NB4 (cell line): ENCODE measurements at places on chromosomes 6 and 20.

DNA sequence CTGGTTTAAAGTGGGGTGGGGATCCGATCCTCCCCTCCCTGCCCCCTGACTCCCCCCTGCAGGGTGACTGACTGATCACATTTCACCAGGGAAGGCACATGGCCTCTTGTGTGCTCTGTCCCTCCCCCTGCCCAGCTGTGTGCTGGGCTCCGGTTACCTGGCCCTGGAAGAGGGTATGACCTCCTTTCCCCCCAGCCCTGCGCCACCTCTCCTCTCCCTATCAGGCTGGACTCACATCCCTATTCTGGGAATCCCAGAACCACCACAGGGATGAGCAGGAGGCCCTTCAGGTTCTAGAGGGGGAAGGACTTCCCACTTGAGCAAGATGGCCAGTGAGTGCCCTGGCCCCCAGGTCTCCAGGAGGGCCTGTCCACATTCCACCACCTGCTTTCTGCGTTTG lies 2.1 kb upstream of the IP6K3 start:
- DNase-seq = no peak

GRCh38 chr6:68740828-68741500 lies 105.9 kb downstream of the ADGRB3 start:
- DNase-seq = peak; percentile 25

GRCh38 chr20:4809707-4810106 lies 88.0 kb downstream of the PRND start:
- no peak for DNase-seq

DNA sequence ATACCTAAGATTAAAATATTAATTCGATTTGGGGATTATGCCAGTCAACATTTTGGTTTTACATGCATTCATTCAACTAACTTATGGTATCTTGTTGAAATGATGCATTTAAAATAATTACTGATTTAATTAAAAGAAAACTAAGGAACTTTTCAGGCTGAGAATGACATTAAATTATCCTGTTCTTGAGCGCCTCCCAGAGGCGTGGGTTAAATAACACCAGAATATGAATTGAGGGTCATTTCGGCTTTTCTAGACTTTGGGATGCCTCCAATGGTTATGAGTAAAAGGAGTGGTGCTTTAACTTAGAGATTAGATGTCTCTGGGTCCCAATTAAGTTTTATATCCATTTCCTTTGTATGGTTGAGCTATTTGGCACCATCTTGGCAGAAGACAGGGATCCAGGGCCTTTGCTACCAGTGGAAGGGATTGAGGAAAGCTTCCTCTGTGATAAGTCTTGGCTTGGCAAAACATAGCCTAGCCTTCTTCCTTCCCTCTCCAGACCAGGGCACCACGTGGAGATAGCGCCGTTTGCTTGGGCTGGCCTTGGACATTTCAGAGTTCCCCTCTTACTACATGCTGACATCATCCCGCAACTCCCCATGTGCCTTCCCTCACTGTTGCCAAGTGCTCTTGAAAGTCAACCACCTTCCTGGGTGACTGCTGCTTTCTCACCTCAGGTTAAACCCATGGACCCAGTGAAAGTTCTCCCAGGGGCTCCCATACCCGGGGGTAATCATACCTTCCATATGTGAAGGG lies 28.7 kb downstream of the GNAS start:
- DNase-seq = peak; percentile 30

- no peak for DNase-seq
Measured at GRCh38 chr6:90098627-90099026, 198.0 kb downstream of the BACH2 start.

DNA sequence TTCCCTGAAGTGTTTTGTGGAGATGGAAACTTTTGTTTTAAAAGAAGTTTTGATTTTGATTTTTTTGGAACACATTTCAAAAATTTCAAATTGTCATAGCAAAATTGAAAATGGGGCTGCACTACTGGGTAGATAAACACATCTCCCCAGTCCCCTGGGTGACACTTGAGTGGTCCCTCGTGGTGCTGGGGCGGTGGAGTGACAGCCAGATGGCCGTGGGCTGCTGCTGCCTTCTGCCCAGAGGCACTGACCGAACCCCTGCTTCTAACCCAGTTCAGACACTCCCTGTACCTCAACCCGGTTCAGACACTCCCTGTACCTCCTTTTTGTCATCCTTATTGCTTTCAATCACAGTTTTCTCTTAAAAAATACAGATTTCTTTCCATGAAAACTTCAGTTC lies 69.9 kb upstream of the SYNJ2 start:
- DNase-seq = no peak

DNA sequence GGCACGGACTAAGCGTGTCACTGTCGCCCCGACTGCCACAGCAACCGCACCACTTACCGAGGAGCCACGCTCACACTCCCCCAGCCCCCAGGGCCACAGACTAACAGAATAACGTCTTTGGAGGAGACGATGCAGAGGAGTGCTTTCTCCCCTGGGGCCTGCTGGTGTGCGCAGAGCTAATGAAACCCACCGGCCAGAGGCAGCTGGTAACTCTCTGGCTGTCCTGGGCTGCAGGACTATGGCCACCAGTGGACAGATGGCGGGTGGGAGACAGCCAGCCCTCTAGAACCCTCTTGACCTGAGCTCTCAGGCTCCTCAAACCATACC lies 228.0 kb downstream of the DLL1 start:
- no peak for DNase-seq

DNA sequence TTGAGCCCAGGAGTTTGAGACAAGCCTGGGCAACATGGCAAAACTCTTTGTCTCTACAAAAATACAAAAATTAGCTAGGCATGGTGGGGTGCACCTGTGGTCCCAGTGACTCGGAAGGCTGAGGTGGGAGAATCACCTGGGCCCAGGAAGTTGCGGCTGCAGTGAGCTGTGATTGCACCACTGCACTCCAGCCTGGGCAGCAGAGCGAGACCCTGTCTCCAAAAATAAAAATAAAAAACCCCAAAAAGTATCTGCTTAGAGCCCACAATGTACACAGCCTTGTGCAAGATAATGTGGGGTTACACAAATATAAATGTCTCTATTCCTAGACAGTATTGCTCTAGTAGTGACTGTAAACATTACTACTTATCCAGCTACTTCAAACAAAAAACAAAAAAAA lies 5.9 kb downstream of the ESF1 start:
- no peak for DNase-seq

GRCh38 chr6:79628466-79629288 lies 2.5 kb upstream of the SH3BGRL2 start:
- DNase-seq = no peak

GRCh38 chr6:154243793-154244750 lies 112.5 kb downstream of the IPCEF1 start:
- no peak for DNase-seq

GRCh38 chr6:115767931-115768330 lies 292.8 kb downstream of the FRK start:
- no peak for DNase-seq

- no peak for DNase-seq
Measured at GRCh38 chr20:59802018-59802417, 131.4 kb downstream of the SYCP2 start.

DNA sequence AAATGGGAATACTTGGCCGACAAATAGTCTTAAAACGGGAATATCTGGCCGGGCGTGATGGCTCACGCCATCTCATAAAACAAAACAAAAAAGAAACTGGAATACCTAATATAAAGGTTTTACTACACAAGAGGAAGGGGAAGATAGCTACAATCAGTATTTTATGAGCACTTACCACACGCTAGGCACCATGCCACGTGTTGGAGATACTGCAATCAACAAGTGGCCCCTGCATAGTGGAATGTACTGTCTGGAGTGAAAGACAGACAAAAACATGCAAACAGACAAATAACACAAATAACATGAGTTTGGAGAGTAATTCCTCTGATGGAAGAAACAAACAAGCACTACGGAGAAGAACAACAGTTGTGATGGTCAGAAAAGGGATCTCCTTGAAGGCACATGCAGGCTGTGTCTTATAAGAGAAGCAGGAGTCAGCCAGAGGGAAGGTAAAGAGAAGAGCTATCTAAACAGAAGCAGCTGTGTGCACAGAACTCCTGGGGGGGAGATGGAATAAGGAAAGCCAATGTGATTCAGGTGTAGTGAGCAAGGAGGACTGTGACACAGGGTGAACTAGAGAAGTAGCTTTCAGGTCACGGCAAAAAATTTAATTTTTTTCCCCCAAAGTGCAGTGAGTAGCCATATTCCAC lies 39.1 kb upstream of the AKIRIN2 start:
- no peak for DNase-seq

DNA sequence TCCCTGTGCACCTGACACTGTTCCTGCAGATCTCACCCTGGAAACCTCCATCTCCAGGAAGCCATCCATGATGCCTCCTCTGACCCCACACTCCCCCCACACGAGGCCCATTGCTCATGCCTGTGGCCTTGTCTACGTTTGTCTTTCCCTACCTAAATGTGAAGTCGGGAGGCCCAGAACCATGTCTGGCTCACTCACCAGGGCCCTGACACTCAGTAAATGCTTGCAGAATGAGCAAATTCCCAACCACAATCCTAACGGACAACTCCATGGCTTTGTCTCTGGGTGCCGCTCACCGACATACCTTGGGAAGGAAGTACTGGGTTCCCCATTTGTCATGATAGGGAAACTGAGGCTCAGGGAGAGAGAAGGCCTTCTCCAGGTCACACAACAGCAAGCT lies 7.3 kb downstream of the PEDS1 start:
- DNase-seq = no peak

DNA sequence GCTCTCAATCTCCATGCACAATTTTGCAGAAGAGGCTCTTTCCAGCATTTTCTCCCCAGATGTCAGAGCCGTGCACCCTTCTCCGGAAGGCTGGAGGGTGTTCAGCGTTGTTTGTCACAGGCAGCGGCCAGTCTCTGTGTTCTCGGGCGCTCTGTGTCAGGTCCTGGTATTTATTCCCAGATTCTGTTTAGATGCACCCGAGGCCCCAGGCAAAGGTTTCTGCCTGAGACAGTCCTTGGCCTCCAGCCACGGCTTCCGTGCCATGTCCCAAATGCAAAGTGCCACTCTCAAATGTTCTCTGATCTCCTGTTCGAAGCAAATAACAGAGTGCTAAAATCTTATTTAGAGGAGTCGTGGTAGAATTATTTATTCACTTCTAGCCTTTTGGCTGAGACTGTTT lies 140.3 kb upstream of the AGPAT4 start:
- no peak for DNase-seq

- DNase-seq = no peak
Measured at GRCh38 chr6:3355358-3356055, 96.8 kb downstream of the PSMG4 start.

- no peak for DNase-seq
Measured at GRCh38 chr20:57394121-57395082, 3.2 kb downstream of the RBM38 start.

GRCh38 chr6:115131709-115132490 lies 789.1 kb upstream of the HS3ST5 start:
- no peak for DNase-seq

DNA sequence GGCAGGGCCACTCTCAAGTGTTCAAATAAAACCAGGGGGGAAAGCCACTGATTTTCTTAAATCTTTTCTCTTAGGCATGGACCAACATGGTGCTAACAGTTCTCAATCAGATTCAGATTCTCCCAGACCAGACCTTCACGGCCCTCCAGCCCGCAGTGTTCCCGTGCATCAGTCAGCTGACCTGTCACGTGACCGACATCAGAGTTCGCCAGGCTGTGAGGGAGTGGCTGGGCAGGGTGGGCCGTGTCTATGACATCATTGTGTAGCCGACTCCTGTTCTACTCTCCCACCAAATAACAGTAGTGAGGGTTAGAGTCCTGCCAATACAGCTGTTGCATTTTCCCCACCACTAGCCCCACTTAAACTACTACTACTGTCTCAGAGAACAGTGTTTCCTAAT lies 41.5 kb upstream of the SMIM28 start:
- no peak for DNase-seq

- no peak for DNase-seq
Measured at GRCh38 chr6:140269591-140270165, 895.2 kb upstream of the CITED2 start.

GRCh38 chr6:142871910-142872331 lies 73.1 kb downstream of the HIVEP2 start:
- peak; percentile 21 for DNase-seq

DNA sequence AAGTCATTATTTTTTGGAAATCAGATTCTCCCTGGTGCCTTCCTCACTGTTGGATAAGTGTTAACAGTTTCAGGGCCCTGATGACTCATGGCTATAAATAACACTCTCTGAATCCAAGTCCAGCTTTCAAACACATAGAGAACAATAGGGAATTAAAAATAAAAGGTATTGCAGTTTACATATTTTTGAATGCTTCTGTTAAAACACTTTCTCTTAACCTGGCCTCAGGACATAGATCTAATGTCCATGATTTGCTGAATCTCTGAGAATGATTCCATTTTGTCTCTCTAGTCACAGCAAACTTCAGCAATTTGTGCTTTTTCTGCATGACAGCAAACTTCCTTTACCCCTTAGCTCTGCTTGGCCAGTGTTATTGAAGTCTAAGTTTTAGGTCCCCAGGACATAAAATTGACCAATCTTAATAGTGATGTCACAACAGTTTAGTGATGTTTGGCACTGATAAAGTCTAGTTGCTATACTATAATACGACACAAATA lies 1192.4 kb upstream of the CITED2 start:
- no peak for DNase-seq

DNA sequence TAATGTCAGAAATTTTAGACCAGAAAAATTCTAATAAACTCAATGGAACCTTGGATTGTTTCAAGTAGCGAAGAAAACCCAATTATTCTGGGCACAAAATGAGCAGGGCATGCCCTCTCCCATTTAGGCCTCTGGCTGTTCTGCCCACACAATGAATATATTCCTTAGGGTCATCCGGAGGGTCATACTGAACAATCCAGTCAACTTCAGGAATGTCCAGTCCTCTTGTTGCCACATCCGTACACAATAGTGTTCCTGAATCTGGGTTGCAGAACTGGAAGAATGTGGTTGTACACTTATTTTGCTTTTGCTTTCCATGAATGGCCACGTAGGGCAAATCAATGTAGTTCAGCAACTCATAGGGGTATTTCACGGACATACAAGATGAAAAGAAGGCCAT lies 23.4 kb upstream of the RNF144B start:
- DNase-seq = no peak

- peak; percentile 98 for DNase-seq
Measured at GRCh38 chr20:32685541-32686529, 12.1 kb upstream of the C20orf203 start.
